ENCODE measurements at places on chromosomes 12 and 14.
A peak's percentile ranks its signal among the peaks of the same experiment; 100 is the strongest.

GRCh38 chr12:90922145-90922627, 32.8 kb downstream of the CCER1 start:
- no peak for DNase-seq

DNA sequence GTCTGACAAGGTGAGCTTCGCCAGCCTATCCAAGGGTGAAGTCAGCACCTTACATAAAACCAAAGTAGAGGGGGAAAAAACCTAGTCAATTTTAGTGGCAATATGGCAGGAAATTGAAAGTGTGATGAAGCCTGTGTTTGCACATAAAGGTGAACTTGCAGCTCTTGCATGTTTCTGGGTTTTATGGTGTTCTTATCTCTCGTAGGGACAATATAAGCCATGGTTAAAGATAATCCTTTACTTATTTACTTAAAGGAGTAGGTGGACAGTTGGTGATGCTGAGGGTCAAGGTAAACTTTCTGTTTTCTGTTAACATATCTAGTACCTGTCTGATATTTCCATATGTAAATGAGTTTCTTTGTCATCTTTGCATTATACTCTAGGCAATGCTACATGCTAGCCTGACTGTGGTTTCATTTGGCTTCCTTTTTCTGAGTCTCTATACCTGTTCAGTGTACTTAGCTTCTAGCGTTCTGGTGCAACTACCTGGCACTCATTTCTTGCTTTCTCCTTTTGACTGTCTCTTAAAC, 32.8 kb downstream of the CCDC91 start:
- peak; percentile 21 for DNase-seq

DNA sequence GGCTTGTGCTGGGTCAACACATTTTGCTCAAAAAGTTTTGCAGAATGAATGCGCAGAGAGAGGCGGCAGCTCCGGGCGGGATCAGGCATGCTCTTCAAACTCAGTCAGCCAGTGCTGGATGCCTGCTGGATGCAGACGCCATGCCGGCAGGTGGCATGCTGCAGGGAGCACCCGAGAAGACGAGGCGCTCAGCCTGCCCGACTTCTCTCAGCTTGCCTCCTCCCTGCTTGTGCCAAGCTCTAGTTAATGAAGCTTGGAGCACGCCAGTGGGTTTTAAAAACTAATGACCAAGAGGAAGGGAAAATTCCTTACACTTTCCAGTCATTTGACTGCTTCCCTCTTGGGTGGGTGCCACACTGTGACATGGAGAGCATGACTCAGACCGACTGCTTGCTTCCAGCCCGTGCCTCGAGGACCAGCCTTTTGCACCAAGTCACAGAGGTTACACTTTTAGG, 39.8 kb downstream of the SLC24A4 start:
- DNase-seq: no peak

DNA sequence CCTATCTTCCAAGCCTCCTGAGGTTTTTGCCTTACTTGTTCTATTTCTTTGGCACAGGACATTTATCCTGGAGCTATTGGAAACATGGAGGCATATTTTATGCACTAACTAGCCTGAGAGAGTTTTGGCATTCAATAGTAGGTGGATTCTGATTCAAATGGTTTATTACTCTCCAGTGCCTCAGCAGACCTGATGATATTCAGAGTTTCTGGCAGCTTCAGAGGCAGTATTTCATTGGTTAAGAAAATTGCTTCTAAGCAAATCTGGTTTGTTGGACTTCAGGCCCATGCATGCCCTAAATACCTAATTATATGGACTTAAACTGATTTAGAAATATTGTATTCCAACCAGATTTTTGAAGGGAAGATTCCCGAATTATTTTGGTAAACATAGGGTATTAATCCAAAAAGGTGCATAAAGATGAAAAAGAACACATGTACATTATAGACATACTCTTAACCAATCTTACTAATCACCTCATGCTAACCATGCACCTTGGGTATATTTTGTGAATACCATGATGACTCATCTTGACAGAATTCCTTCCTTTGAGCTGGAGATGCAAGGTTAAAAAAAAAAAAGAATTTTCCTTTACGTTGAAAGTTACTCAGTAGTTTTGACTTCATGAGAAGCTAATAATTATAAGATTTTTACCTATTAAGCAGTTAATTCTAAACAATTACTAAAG, 44.3 kb upstream of the KTN1 start:
- DNase-seq: no peak

- DNase-seq: no peak
Observed at GRCh38 chr12:107179871-107180270, 86.5 kb upstream of the CRY1 start.

- DNase-seq: no peak
Observed at GRCh38 chr12:52359621-52360061, 7.6 kb downstream of the KRT85 start.

DNA sequence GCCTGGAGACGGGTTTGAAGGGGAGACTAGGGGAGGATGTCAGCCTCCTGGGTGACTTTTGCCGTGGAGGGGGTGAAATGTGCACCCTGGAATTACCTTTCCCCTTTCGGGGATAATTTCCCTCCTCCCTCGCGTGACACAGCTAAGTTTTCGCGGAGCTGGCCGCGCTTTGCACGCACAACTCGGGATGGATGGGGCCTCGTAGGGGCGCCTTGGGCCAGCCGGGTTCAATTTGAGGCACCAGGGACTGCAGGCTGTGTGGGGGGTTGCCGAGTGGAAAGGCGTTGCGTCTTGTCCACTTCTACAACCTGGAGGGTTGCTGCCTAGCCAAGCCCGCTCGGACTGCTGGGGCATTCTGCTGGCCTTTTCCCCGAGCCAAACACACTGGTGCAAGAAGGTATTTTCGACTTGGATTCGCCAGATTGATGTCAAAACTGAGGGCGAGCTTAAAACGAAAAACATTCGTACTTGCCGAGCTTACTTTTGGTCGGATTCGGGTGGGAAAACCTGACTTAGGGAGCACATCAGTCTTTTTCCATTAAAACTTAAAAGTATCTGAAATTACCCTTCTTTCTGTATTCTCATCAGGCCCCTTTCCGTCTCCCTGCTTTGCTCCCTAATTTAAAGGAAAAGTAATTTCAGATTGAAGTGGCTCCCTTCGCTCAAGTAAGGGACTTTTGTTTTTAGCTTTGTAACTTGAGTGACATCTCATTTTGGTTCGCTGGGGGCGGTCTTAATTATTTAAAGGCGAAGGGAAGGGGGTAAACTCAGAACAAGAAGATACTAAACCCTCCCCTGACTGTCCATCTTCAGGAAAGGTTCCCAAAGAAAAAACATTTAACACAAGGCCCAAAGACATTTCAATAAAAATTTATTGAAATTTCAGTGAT, 14.3 kb downstream of the TBX3 start:
- DNase-seq: no peak

GRCh38 chr14:81625343-81625742, 91.7 kb upstream of the SEL1L start:
- peak; percentile 20 for DNase-seq

GRCh38 chr12:52010152-52010622, 3.4 kb downstream of the TAMALIN start:
- DNase-seq: no peak

DNA sequence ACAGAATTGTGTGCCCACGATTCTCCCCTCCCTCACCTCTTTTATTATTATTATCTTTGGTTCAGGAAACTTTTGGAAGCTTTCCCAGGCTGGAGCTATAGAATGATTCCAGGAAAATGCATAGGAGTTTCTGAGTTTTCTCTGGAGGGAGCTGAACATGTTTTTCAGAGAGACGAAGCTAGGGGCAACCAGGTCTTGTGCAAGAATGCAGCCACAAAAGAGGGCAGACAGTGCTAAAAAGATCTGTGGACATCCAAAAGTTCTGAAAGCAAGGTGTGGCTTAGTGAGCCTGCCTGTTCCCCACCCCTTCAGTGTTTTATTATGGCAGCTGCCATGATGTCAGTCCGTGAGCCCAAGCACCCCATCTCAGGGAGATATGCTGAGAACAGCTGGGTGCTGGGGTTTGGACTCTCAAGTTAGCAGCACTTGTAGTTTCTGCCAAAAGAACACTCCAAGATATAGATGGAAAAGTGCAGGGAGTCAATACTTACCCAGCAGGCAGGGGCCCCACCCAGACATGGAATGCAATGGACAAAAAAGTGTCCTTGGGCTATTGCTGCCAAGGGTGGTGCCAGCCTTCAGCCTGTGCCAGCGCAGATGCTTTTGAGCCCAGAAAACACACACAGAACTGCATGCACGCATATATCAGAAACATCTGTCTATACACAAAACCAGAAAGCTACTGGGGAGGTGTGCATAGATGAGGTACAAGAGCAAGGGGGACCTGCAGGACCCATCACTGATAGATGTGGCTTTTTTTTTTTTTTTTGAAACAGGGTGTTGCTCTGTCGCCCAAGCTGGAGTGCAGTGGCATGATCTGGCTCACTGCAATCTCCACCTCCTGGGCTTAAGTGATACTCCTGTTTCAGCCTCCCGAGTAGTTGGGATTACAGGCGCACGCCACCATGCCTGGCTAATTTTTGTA, 17.0 kb upstream of the IRF2BPL start:
- DNase-seq: no peak

GRCh38 chr14:74893614-74894091, 11.9 kb downstream of the DLST start:
- no peak for DNase-seq

DNA sequence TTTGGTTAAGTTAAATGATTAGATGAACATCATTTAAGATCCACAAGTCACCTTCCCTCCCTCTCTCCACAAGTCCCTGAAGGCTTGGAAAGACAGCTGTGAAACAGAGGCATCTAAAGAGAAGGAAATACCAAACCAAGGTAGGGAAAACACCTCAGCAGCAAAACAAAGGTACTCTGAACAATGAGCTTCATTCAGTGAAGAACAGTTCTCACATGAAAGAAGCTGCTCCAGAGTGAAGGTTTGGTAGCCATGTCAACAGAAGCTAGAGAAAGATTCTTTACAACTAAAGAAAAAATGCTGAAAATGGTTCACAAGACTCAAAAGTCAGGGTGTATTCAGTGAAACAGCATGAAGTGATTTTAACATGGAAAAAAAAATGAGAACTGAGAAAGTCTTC, 69.4 kb downstream of the FGD6 start:
- DNase-seq: no peak

DNA sequence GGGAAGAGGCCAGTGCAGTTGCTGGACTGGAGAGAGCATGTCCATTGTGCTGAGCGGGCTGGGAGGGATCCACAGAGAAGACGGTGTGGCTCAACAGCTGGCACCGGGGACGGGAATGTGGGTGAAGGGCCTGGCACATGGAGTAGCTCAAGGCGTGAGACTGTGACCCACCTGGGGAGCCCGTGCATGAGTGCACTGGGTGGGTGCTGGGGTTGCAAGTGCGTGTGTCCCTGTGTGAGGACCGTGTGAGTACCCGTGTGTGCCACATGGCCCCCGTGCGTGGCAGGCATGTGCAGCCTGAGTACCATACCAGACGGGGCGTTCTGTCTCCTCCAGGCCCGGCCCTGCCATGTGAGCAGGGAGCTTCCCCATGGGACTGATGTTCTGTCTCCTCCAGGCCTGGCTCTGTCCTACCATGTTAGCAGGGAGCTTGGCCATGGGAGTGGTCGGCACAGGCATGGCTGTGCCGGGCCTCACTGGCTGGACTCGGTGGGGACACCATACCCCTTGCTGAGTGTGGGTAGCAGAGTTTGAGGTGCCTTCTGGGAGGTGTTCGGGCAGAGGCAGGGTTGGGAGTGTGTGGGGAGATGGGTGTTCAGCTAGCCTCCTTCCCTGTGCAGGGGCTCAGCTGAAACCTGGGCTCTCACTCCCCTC, 234.4 kb downstream of the TMEM121 start:
- DNase-seq: no peak

DNA sequence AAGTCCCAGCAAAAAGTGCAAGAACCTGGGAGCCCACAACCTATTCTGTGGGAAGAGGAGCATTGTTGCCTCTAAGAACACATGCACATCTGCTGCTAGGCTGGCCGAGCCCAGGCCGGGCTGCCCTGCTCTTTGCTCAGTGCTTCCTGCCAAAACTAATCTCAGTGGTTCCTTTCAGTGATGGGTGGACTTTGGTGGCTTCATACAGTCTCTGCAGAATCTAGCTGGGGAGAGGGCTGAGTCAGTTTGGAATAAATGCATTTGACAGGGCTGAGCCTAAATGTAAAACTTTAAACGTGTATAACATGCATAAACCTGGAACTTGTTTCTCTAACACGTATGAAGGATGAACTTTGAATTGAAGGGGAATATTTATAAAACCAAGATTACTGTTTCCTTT, 44.6 kb downstream of the CCDC177 start:
- no peak for DNase-seq

- DNase-seq: no peak
Observed at GRCh38 chr12:12290206-12290605, 23.4 kb upstream of the LRP6 start.

DNA sequence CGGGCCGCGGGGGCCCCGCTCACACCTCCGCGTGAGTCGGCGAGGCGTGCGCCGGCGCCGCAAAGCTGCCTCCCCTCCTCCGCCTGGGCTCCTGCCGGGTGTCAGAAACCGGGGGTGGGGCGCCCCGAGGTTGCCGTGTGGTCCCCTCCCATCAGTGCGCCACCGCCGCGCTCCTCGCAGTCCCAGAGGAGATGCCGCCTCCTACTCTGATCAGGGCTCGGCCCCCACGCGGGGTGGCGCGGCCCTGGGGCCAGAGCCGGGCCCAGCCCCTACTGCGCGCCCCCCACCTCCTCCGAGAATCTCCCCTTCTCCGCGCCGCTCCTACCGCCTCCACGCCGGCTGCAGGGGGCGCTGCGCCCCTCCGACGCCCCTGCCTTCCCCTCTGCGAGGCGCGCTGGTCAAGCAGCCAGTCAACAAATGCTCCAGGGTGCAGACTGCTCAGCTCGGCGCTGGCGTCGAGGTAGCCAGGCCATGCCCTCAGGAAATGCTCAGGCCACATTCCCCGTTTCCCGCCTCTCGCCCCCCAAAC, 467 bp upstream of the JAG2 start:
- no peak for DNase-seq

GRCh38 chr12:77847680-77848431, 17.2 kb downstream of the NAV3 start:
- DNase-seq: no peak

- DNase-seq: no peak
Observed at GRCh38 chr12:101783150-101783549, 43.9 kb upstream of the SYCP3 start.

All from GM10248 (cell line).